ENCODE measurements at places on chromosomes 12 and 14.
A peak's percentile ranks its signal among the peaks of the same experiment; 100 is the strongest.

GRCh38 chr14:55031190-55031589 is 4.2 kb downstream of the SOCS4 start:
- no peak for DNase-seq

GRCh38 chr14:103132381-103133209 is 9.3 kb downstream of the TNFAIP2 start:
- DNase-seq: no peak

DNA sequence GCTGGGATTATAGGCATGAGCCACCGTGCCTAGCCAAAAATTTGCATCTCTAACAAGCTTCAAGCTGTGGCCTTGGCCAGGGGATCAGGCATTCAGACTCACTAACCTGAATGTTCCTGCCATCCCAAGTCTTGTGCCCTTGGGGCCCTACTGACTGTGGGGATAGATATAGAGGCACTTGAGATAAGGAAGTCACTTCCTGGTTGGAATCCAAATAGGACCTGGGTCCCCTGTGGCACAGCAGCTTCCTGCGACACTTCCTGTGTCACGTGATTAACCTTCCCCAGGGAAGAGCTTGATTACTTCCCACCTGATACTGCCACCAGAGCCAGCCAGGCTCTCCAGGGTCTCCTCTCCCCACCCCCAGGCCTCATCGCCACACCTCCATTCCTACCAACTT is 128.2 kb downstream of the BCL11B start:
- DNase-seq: no peak

- no peak for DNase-seq
Observed at GRCh38 chr12:13307143-13307816, 110.8 kb downstream of the EMP1 start.

DNA sequence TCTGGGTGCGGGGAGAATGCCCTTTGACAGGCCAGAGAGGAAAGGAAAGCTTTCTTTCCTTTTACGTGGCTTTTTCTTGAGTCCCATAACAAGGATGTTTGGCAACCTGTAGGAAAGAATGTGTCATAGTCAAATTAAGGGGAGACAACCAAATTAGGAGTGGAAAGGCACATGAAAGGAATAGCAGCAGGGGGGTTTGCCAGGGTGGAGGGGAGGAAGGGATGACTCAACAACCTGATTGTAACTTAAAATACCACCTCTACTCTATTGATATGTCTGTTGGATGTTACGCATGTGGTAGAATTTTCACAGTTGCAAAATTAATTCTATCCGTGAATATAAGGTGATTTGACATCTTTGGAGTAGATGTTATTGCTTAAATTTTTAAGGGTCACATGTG is 28.5 kb upstream of the MYBPC1 start:
- DNase-seq: no peak

DNA sequence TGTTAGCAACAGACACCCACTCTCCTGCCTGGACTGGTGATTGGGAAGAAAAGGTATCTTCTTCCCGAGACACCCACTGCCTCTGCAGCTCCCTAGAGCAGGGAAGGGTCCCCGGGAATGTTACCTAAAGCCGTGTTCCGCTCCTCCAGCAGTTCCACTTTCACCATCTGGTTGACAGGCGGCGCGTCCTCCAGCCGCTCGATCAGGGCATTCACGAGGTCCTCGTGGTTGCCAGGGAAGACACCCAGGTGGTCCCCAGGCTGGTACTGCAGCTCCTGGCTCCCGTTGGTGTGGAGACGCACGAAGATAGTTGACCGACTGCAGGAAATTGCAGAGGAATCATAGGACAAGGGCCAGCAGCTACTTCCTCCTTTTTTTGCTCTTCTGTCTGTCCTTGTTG is 44.2 kb upstream of the FBXO21 start:
- DNase-seq: no peak

GRCh38 chr14:79144896-79145295 is 974.7 kb downstream of the NRXN3 start:
- no peak for DNase-seq

GRCh38 chr12:62604373-62604772 is 137.7 kb downstream of the MON2 start:
- DNase-seq: no peak

DNA sequence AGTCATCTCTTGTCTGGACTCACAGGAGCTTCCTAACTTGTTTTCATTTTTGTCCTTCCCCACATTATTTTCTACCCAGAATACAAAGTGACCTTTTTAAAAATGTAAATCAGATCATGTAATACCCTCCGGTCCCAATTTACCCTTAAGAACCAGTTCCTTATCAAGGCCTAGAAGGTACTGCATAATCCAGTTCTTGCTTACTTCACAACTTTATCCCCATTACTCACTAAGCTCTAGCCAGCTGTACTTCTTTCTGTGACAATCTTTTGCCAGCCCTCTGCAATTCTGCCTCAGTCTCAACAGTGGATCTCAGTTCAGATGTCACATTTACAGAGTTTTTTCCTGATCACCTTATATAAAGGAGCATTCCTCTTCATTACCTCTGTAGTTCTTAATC is 11.6 kb downstream of the RAP1B start:
- DNase-seq: no peak

DNA sequence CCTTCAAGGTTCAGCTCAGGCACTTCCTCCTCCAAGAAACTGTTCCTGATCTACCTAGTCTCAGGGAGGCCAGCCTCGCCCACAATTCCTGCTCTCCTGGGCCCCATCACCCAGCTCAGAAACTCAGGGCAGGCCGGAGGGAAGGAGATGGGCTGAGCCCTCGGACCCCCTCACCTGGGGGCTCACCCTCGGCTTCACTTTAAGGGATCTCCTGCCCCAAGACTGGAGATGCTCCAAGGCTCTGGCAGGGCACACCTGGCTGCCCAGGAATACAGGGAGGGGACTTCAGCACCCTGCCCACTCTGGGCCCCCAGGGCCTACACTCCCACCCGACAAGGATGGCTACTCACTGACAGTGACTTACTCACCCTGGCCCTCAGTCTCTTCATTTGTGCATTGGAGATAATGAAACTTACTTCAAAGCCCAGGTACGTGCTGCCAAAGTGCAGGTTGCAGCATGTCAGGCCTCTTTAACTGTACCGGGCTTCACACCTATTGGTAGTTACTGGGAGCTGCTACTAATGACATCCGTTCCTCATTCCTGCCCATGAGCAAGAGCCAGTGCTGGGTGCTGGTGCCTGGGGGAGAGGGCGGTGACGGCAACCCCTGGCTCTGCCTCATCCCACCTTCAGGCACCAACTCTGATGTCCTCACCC is 21.0 kb upstream of the PPP1R13B start:
- no peak for DNase-seq

GRCh38 chr12:65822732-65823512 is 1.4 kb upstream of the HMGA2 start:
- DNase-seq: no peak

- no peak for DNase-seq
Observed at GRCh38 chr14:99450266-99450665, 30.4 kb downstream of the SETD3 start.

GRCh38 chr12:131628766-131629448 is 82.0 kb upstream of the SFSWAP start:
- no peak for DNase-seq

- DNase-seq: peak; percentile 81
Observed at GRCh38 chr12:118357257-118358007, 15.3 kb downstream of the TAOK3 start.

GRCh38 chr14:69506241-69506595 is 21.7 kb downstream of the PLEKHD1 start:
- DNase-seq: no peak

DNA sequence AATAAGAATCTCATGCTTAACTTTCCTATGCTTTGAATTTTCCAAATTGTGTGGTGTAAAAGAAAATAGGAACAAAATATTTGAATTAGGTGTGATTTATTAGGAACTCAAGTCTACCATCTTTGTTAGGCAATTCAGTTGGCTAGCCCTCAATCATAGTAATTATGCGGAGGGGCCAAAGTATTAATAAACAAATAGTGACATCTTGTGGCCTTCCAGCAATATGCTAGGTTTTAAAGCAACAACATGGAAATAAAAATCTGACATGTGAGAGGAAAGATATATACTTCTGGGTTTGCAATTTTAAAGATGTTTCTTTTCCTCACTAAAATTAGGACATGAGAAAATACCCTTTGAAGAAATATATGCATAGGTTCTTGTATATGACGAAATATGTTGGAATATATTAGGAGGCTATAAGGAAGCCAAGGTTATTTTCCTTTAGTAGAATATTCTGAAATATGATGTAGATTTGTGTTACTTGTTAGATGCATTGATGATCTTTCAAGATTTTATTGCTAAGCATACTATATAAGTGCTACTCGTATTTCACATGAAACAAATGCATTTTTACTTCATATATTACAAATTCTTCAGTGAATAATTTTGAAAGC is 200.4 kb downstream of the PTPRO start:
- no peak for DNase-seq

DNA sequence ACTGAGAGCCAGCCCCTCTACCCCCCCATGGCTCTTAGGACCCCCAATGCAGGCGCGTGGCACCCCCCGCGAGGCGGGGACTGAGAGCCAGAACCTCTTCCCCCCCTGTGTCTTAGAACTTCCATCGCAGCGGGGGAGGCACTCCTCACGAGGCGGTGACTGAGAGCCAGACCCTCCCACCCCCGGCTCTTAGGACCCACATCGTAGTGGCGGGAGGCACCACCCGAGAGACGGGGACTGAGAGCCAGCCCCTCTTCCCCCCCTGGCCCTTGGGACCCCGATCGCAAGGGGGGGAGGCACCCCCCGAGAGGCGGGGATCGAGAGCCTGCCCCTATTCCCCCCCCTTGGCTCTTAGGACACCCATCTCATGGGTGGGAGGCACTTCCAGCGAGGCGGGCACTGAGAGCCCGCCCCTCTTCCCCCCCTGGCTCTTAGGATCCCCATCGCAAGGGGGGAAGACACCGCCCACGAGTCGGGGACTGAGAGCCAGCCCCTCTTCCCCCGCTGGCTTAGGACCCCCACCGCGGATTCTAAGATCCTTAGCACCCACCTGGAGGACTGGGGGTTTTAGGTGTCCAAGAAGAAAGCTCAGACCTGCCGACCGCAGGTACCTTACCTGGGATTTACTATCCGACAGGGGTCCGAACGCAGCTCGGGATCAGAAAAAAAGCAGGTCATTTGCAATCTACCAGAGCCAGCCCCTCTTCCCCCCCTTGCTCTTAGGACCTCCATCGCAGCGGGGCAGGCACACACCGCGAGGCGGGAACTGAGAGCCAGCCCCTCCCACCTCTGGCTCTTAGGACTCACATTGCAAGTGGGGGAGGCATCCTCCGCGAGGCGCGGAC is 44.9 kb downstream of the DDX11 start:
- no peak for DNase-seq

GRCh38 chr12:124403273-124403672 is 108.4 kb downstream of the RFLNA start:
- DNase-seq: no peak

DNA sequence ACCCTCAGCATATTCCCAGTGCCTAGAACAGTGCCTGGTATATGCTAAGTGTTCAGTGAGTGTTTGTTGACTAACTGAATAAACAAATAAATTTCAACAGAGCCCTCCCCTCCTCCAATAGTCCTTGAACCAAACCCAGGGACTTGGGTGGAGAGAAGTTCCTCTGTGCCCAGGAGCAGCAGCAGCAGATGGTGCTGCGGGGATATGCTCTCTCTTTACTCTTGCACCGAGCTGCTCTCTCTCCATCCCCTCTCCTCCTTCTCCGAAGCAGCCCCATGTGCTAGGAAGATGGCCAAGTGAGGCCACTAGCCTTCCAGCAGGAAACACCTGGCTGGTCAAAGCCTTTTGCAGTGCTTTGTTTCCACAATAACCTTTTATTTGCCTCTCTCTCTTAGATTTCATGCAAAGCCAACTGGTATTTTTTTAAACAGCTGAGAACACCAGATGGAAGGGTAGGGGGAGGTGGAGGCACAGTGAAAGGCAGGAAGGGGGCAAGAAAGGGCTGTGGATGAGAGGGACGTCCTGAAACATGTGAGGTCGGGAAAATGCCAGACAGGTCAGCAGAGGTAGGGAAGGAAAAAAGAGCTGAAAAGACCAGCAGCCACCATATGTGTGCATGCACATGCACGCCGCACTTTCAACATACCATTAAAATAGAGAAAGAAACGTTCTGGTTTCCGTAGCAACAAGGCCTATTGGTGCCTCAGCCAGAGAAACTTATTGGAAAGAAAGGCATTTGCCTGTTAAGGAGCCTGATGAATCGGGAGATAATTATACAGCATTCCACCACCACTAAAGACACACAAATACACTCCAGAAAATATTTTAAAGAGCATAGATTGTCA is 78.9 kb downstream of the EMP1 start:
- no peak for DNase-seq

DNA sequence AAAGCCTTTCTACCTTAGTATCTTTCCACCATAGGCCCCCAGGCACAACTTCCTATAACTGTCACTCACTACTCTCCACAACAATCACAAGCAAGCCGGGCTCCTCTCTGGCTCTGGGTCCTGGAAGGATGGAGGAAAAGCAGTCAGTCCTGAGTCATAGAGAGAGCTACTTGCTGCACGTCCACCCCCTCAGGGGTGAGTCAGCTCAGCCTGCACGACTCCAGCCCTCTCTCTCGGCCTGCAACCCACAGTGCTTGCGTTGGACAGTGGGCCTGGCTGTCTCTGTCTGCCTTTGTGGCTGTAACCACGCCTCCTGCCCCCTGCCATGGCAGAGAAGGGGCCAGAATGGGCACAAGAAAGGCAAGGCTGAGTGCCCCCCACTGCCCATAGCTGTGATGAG is 154.1 kb upstream of the FKBP4 start:
- DNase-seq: peak; percentile 46

- DNase-seq: peak; percentile 53
Observed at GRCh38 chr14:106844608-106845285, 1318.4 kb downstream of the TMEM121 start.

DNA sequence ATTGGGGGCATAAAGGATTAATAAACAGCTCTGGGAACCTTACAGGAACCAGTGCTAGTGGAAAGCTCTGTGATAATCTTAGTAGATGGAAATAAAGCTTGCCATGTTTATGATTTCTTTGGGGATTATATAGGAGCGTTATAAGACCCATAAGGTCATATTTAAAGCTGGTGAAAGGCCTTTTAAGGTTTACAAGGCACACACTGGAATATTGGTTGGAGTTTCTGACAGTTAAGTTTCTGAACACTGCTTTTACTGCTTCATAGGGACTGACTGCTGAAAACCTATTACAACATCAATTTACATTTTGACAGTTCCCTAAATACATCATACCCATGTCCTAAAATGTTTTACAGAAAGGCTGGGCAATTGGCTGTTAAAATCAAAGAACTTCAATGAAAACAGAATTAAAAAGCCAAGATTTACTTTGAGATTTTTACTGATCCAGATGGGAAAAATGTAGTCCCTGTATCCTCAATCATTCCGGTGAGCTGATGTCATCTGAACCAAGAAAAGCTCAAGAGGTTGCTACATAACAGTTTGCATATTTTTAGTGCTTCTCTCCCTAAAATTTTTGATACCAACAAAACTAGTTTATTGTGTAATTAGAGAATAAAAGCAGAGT is 153.7 kb upstream of the IGF1 start:
- DNase-seq: no peak

- DNase-seq: no peak
Observed at GRCh38 chr12:90226211-90226610, 517.6 kb upstream of the ATP2B1 start.

GRCh38 chr14:22552001-22552826 is 36.8 kb downstream of the DAD1 start:
- DNase-seq: no peak

- DNase-seq: no peak
Observed at GRCh38 chr12:64029013-64029857, 184.7 kb downstream of the SRGAP1 start.

Data from lower leg skin (tissue), 4 donors.